ENCODE measurements at places on chromosomes 7 and 10. TPM values are rescaled to one million over a fixed set of nuclear protein-coding genes. Genes with fewer than 3 reads are reported as not detected.

DNA sequence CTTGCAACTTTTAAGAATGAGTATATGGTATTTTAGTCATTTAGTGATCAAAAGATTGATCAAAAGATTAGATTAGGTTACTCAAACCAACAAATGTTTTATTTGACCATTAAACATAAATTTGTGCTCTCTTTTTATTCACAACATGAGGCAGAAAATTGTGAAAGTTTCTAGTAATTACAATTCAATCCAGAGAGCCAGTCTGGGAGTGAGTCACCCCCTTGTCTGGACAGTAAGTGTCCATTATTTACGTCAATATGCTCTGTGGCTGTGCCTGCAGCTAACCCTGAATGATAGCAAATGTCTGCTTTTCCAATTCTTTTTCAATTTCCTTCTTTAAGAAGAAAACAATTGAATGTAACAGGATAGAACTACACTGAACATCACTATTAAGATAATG lies 27.9 kb downstream of the GNG11 start:
- DNase-seq, result no peak

DNA sequence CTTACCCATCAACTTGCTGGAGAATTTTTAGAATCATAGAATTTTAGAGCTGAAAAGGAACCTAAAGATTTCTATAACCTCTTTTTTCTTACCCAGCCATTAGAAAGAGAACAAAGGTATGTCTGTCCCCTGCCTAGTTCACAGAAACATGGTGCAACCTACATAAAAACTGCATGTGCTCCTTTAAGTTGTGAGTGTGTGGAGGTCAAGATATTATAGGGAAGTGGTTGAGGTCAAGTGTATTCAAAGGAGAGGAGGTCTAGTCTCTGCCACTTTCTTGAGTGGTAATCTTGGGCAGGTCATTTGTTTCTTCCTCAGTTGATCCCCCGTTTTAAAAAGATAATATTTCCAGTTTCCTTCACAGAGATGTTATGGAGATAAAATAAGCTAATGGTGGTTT lies 6.4 kb downstream of the UBTD1 start:
- DNase-seq, result no peak

The TMEM270 gene
- not detected for total RNA-seq

DNA sequence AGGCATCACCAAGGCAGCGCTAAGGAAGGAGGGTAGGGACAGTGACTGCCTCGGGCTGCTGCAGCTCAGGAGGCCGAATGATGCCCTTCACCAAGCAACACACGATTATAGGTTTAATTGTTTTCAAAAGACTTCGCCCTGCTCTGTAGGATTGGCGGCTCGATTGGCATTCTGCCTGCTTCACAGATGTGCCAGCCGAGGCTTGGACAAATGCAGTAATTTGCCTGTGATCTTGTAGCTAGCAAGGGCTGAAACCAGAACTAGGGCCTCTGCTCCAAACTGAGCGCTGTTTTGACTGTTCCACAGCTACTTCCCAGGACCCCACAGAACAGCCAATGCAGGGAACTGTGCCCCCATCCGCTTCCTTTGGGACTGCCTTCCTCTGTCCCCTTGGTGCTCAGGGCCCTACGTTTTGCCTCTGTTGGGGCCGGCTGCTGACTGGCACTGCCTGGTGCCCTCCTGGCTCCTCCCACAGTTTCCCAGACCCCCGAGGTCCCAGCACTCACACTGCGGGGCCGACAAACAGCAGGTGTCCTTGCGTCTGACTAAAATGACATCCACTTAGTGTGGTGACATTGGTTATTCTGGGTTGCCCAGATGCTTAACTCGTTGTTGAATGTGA lies 62.6 kb upstream of the EN2 start:
- DNase-seq, result no peak

GRCh38 chr7:111012149-111012548 lies 78.8 kb upstream of the LRRN3 start:
- no peak for DNase-seq

The JAKMIP3 gene
- 0.05 TPM for total RNA-seq

The TUBB8 gene
- total RNA-seq, result not detected
